Stomach (tissue), 19 donors: ENCODE measurements at places on chromosomes 16 and 17. TPM values are rescaled to one million over a fixed set of nuclear protein-coding genes. Genes with fewer than 3 reads are reported as not detected.

GRCh38 chr16:50584033-50584722 lies 36.0 kb downstream of the NKD1 start:
- H3K4me3 ChIP-seq: no peak overlapping the region
- peak overlapping the region; percentile 65 for H3K27ac ChIP-seq
- no peaks in the 10 kb centered on the region for H3K27me3 ChIP-seq
- H3K4me1 ChIP-seq: peaks cover 62% of the 10 kb centered on the region
- DNase-seq: no peak
- no peaks in the 10 kb centered on the region for H3K36me3 ChIP-seq

DNA sequence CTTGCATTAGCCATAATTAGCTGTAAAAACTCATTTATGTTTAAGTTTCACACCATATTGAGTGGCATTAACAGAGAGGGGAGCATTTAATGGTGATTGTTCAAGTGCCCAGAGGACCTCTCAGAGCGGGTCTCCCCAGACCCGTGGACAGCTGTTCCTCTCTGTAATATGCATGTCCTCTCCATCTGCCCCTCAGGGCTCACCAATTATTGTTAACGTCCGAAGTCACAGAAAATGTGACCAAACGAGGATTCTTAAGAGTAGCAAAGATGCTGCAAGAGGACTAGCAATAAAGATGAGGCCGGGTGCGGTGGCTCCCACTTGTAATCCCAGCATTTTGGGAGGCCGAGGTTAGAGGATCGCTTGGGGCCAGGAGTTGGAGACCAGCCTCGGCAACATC lies 130.2 kb downstream of the CPPED1 start:
- no peak for DNase-seq
- H3K27me3 ChIP-seq: no peaks in the 10 kb centered on the region
- no peak overlapping the region for H3K27ac ChIP-seq
- peaks cover 18% of the 10 kb centered on the region for H3K36me3 ChIP-seq
- no peak overlapping the region for H3K4me3 ChIP-seq
- no peaks in the 10 kb centered on the region for H3K4me1 ChIP-seq

Gene CRYBA1
- total RNA-seq: not detected

GRCh38 chr16:85029408-85029784 lies 1.8 kb downstream of the KIAA0513 start:
- peak overlapping the region; percentile 98 for H3K4me3 ChIP-seq
- H3K27me3 ChIP-seq: no peaks in the 10 kb centered on the region
- peak overlapping the region; percentile 97 for H3K27ac ChIP-seq
- H3K4me1 ChIP-seq: peaks cover 33% of the 10 kb centered on the region
- no peak for DNase-seq

DNA sequence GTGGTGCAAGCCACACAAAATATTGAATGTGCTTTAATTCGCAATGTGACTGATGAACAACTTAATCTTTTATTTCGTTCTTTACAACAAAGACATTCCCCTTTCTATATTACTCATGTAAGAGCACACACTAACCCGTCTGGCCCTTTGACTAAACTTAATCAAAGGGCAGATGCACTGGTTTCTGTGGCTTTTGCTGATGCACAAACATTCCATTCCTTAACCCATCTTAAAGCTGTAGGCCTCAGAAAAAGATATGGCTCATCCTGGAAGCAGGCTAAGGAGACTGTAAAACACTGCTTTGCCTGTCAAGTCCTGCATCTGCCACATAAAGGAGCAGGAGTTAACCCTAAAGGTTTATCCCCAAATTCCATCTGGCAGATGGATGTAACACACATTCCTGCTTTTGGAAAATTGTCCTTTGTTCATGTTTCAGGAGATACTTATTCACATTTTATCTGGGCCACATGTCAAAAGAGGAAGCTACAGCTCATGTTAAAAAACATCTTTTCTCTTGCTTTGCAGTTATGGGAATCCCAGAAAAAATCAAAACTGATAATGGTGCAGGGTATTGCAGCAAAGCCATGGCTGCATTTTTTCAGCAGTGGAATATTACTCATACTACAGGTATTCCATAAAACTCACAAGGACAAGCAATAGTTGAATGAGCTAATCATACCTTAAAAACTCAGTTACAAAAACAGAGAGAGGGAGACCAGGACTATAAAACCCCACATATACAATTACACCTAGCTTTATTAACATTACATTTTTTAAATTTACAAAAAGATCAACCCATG lies 137.2 kb downstream of the AHSP start:
- H3K36me3 ChIP-seq: no peaks in the 10 kb centered on the region
- H3K27ac ChIP-seq: no peak overlapping the region
- no peak overlapping the region for H3K4me3 ChIP-seq
- DNase-seq: no peak
- no peaks in the 10 kb centered on the region for H3K27me3 ChIP-seq
- no peaks in the 10 kb centered on the region for H3K4me1 ChIP-seq

Gene ZNF750
- not detected for total RNA-seq

Gene VTN
- total RNA-seq: not detected

- DNase-seq: no peak
- no peak overlapping the region for H3K4me3 ChIP-seq
- H3K27me3 ChIP-seq: no peaks in the 10 kb centered on the region
- H3K27ac ChIP-seq: no peak overlapping the region
- H3K36me3 ChIP-seq: no peaks in the 10 kb centered on the region
- peaks cover 30% of the 10 kb centered on the region for H3K4me1 ChIP-seq
Measured at GRCh38 chr17:3982113-3982512, 17.9 kb upstream of the ATP2A3 start.

Gene PRSS33
- not detected for total RNA-seq

Gene ANKRD13B
- 12.3 TPM for total RNA-seq

GRCh38 chr16:68146585-68146984 lies 61.4 kb downstream of the NFATC3 start:
- H3K4me3 ChIP-seq: no peak overlapping the region
- H3K27me3 ChIP-seq: no peaks in the 10 kb centered on the region
- H3K27ac ChIP-seq: no peak overlapping the region

GRCh38 chr17:17151962-17152361 lies 54.2 kb downstream of the PLD6 start:
- DNase-seq: no peak
- H3K27me3 ChIP-seq: no peaks in the 10 kb centered on the region
- peaks cover 98% of the 10 kb centered on the region for H3K36me3 ChIP-seq
- H3K4me3 ChIP-seq: no peak overlapping the region
- peaks cover 19% of the 10 kb centered on the region for H3K4me1 ChIP-seq

Gene ST6GALNAC1
- total RNA-seq: 51.9 TPM

GRCh38 chr16:49788572-49788971 lies 67.3 kb downstream of the ZNF423 start:
- no peaks in the 10 kb centered on the region for H3K4me1 ChIP-seq
- H3K36me3 ChIP-seq: no peaks in the 10 kb centered on the region
- H3K27me3 ChIP-seq: no peaks in the 10 kb centered on the region
- no peak for DNase-seq
- H3K27ac ChIP-seq: peak overlapping the region; percentile 30

DNA sequence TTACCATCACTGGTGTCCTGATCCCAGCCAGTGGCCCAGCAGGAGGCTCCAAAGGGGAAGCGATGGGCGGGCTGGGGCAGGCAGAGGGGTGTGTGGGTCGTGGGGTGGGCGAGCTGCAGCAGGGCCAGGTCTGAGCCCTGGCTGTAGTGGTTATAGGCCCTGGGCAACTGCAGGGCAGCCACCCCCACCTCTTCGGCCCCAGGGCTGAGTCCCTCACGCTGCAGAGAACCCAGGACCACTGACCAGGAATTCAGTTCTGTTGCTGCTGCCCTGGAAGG lies 2.2 kb downstream of the PRSS53 start:
- no peak overlapping the region for H3K4me3 ChIP-seq
- H3K27ac ChIP-seq: no peak overlapping the region
- H3K4me1 ChIP-seq: peaks cover 16% of the 10 kb centered on the region
- DNase-seq: no peak

DNA sequence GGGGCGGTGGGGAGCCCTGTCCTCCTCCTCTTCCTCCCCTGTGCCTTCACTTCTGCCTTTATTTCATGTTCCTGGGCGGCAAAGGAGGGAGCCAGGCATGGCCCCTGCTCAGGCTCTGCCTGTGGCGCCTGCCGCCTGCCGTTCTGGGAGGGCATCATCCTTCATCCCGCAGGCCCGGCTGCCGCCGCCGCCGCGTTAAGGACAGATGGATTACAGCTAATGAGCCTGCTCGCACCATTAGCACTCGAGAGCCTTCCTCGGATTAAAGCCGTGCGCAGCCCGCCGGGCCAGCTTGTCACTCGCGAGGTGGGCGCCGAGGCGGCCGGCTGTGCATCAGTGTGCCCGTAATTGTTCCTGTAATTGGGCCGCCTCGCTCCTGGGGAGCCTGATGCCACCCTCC lies 127.7 kb upstream of the GSE1 start:
- no peak overlapping the region for H3K27ac ChIP-seq
- H3K36me3 ChIP-seq: no peaks in the 10 kb centered on the region
- peaks cover 16% of the 10 kb centered on the region for H3K4me1 ChIP-seq
- DNase-seq: peak; percentile 58
- H3K27me3 ChIP-seq: no peaks in the 10 kb centered on the region

Gene ACSM2A
- total RNA-seq: not detected

Gene MT1M
- 11.6 TPM for total RNA-seq

Gene GPRC5B
- total RNA-seq: 77.2 TPM

DNA sequence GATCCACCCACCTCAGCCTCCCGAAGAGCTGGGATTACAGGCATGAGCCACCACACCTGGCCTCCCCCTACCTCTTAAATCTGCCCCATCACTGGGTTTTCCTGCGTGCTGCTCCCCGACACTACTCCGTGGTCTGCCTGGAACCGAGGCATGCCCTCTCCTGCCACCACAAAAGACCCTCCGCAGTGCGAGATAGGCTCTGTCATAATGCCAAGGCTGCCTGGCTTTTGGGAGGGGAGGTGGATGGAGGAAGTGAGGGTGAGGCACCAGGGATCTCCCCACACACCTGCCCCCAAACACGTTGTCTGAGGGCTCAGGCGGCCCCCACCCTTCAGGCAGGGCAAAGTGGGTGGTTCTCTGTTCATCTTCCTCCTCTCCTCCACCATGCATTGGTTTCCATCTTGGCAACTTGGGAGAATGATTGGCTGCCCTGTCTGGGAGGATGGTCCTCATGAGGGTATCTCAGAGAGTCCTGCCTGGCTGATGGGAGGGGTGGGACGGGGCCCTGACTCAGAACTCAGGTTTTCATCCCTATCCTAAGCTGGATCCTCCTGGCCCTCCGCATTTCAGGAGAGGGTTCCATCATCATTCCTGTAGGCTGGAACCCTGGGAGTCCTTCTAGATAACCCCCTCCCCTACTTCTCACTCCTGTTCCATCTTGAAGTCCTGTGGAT lies 23.2 kb downstream of the IGFBP4 start:
- peaks cover 14% of the 10 kb centered on the region for H3K4me1 ChIP-seq
- no peak overlapping the region for H3K27ac ChIP-seq
- no peaks in the 10 kb centered on the region for H3K36me3 ChIP-seq
- H3K27me3 ChIP-seq: no peaks in the 10 kb centered on the region

GRCh38 chr17:77831474-77832179 lies 126.9 kb upstream of the TNRC6C start:
- H3K4me3 ChIP-seq: no peak overlapping the region
- no peaks in the 10 kb centered on the region for H3K36me3 ChIP-seq
- DNase-seq: peak; percentile 57
- H3K4me1 ChIP-seq: peaks cover 45% of the 10 kb centered on the region

Gene PDK2
- 31.2 TPM for total RNA-seq

DNA sequence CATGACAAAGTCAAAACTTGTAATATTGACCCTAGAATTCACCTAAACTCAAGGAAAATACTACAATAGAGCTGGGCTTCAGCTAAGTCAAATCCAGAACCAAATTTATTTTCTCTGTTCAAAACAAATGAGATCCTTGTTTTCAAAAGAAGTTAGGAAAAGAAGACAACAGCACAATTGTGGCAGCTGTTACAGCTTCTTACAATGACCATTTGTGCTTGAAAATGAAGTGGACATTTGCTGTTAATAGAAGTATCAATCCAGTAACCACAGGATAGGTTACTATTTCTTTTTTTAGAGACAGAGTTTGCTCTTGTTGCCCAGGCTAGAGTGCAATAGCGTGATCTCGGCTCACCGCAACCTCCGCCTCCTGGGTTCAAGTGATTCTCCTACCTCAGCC lies 44.4 kb downstream of the APPBP2 start:
- no peak overlapping the region for H3K4me3 ChIP-seq
- no peaks in the 10 kb centered on the region for H3K27me3 ChIP-seq
- no peak for DNase-seq
- H3K36me3 ChIP-seq: peaks cover 13% of the 10 kb centered on the region
- no peaks in the 10 kb centered on the region for H3K4me1 ChIP-seq

Gene IL21R
- total RNA-seq: 0.14 TPM

DNA sequence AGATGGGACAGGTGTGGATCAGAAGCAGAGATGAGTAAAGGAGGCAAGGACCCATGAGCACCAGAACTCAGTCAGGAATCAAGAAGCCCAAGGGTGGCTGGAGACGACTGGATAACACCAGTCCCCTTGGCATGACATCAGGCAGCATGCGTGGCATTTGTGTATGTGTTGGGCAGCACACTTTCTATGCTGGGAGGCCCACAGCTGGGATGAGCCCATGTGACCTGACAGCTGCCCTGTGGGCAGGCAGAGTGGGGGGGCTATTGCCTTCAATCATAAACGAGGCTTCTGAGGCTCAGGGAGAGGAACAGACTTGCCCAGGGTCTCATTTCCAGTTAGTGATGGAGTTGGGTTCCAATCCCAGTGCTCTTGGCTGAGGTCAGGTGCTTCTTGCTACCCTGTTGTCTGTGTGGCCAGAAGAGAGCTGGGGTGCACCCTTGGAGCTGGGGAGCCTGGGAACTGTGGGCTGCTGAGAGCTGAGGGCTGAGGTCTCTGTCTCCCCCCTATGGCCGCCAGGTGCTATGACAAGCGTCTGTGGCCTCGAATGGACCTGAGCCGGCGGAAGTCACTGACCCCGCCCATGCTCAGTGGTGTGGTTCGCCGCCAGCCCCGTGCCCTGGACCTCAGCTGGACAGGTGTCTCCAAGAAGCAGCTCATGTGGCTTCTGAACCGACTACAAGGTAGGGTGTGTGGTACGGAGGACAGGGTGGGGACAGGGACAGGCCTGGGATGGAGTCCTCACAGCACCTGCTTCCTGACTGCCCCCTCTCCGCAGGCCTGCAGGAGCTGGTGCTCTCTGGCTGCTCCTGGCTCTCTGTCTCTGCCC lies 7.1 kb upstream of the ORAI3 start:
- H3K4me1 ChIP-seq: peaks cover 30% of the 10 kb centered on the region
- no peaks in the 10 kb centered on the region for H3K27me3 ChIP-seq
- peaks cover 72% of the 10 kb centered on the region for H3K36me3 ChIP-seq
- H3K27ac ChIP-seq: peak overlapping the region; percentile 9
- no peak overlapping the region for H3K4me3 ChIP-seq
- peak; percentile 92 for DNase-seq

- H3K36me3 ChIP-seq: no peaks in the 10 kb centered on the region
- H3K4me3 ChIP-seq: no peak overlapping the region
- no peaks in the 10 kb centered on the region for H3K4me1 ChIP-seq
- H3K27me3 ChIP-seq: peaks cover 100% of the 10 kb centered on the region
- peak; percentile 75 for DNase-seq
Measured at GRCh38 chr17:49003557-49004511, 6.6 kb downstream of the IGF2BP1 start.

Gene TBC1D3
- not detected for total RNA-seq

GRCh38 chr16:72788269-72788809 lies 259.6 kb downstream of the ZFHX3 start:
- peaks cover 23% of the 10 kb centered on the region for H3K4me1 ChIP-seq
- H3K27ac ChIP-seq: no peak overlapping the region
- no peaks in the 10 kb centered on the region for H3K27me3 ChIP-seq
- DNase-seq: peak; percentile 21

Gene NPIPA5
- 3.7 TPM for total RNA-seq
